ENCODE measurements at places on chromosomes 2 and 18.

DNA sequence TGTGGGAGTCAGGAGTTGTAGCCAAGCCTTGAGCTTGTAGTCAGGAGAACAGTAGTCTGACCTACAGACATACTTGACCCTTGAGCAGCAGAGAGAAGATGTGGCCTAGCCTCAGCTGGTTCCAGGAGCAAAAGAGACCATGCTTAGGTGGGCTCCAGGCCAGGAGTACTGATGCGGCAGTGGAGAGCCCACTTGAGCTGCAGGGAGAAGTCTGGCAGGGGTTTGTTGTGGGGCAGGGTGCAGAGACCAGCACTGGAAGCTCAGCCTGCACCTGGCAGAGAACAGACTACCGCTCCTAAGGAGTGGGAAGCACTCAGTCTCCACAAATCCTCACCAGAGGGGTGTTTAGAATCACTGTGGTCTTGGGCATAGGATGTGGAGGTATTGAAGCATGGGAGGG, 197.9 kb downstream of the TPGS2 start:
- no peak for DNase-seq

DNA sequence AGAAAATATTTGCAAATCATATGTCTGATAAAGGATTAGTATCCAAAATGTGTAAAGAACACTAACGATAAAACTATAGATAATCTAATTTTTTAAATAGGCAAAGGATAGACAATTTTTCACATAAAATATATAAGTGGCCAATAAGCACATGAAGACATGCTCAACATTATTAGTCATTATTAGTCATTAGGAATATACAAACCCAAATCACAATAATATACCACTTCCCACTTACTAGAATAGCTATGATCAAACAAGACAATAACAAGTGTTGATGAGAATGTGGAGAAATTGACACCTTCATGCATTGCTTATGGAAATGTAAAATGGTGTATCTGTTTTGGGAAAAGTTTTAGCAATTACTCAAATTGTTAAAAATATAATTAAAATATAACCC, 12.6 kb upstream of the MAP2 start:
- DNase-seq = no peak

DNA sequence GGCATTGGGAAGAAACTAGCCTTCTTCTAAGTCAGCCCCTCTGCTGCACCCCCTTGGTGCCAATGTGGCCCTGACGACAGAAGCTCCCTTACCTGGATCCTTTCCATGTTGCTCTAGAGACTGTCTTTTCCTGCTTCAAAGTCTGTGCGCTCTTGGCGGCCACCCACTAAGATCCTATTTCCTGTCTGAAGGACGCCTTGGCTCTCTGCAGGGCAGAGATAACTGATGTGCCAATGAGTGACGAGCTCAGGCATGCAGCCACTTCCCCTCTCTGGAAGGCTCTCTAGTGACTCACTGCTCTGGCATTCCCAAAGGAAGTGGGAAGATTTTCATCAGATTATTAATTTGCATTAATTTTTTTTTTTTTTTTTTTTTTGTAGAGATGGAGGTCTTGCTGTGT, 273.5 kb downstream of the CDH20 start:
- peak; percentile 85 for DNase-seq

DNA sequence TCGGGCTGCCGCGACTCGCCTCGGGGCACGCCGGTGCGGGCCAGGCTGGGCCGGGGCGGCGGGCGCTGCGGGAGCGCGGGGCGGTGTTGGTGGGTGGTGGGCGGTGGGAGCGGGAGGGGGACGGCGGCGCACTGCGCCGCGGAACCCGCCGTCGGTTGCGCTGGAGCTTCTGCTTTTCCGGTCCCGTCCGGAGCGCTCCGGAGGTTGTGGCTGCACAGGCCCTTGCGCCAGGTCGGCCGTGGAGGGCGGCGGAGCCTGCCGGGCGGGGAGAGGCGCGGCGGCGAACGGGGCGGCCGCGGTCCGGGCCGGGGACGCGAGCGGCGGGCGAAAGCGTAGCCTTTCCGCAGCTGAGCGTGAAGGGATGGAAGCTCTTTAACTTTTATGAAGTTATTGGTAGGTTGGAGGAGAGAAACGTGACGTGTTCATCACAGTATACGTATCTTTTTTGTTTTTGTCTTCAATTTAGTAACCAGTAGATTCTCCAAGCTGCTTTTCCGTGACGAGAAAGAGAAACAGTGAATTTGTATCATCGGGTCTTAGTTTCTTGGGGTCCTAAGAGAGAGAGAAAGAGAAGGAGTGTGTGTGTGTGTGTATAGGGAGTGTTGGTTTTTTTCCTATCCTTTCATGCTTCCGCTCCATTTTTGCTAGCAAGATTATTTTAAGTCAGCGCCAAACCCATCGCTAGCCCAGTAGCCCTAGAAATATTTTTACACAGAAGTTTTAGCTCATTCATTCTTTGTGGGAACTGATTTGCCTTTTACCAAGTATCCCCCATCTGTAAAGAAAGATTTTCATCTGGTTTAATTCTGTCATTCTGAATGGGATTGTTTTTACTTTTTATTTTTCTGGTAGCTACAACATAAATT, 535 bp downstream of the ATG4B start:
- no peak for DNase-seq

- DNase-seq = no peak
Measured at GRCh38 chr18:57705832-57706595, 84.4 kb upstream of the NARS1 start.

- DNase-seq = no peak
Measured at GRCh38 chr2:58594762-58595161, 353.6 kb upstream of the FANCL start.

GRCh38 chr2:233059797-233060500, at the start of gene INPP5D:
INPP5D (plus strand) TSS chr2:233060342; CDS start chr2:233060479, 137 bp downstream.
- no peak for DNase-seq

GRCh38 chr2:112688086-112688880, 32.5 kb upstream of the NT5DC4 start:
- DNase-seq = no peak

DNA sequence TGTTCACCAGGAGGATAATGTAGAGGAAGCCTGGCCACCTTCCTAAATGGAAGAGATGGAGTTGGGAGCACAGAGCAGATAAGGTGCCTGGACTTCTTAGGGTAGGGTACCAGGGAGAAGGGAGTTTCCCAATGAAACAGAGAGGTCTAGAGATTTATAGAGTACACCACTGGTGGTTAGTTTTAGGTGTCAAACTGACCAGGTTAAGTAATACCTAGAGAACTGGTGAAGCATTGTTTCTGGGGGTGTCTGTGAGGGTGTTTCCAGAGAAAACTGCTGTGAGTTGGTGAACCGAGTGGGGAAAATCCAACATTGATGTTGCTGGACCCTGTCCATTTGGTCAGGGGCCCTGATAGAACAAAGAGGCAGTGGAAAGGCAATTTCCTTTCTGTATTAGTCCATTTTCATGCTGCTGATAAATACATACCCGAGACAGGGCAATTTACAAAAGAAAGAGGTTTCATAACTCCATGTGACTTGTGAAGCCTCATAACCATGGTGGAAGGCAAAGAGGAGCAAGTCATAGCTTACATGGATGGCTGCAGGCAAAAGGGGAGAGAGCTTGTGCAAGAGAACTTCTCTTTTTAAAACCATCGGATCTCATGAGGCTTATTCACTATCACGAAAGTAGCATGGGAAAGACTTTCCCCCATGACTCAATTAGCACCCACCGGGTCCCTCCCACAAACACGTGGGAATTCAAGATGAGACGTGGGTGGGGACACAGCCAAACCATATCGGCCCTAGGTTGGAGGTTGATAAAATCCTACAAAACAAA, 260.8 kb downstream of the CBLN2 start:
- DNase-seq = no peak

DNA sequence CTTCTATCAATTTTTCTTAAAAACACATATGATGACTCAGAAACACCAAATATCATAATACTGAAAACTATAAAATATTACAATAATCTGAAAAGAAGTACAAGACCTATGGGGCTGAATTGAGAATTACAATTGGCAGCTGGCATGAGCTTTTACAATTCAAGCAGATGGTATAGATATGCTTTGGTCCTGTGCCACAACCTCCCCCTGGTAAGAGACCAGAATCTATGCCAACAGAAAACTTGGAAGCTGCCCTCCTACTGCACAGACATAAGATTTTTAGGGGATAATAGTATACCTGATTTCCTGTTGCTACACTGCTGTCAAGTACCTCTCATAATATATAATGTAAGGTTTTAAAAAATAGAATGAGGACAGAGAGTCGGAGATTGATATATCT, 46.8 kb upstream of the CDH7 start:
- DNase-seq = no peak

DNA sequence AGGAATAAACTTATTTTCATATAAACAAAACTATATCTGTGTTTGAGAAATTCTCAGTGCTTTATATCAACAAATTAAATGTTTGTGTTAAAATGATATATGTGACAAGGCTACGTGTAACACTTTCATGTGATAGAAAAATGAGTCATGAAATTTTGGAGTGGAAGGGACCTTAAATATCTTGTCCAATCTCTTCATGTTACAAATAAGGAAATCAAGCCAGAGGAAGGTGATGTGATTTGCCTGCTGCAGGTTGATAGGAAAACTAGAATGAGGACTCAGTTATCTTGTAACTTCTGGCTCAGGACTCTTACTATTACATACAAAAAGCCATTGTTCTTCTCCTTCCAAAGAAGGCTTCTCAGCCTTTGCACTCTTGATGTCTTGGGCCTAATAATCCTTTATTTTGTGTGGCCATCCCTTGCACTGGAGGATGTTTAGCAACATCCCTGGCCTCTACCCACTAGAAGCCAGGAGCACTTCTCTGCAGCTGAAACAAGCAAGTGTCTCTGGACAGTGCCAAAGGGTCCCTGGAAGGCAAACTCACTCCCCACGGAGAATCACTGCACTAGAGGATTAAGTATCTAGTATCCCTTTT, 43.0 kb upstream of the NARS1 start:
- no peak for DNase-seq

All from NCI-H460 (cell line).